ENCODE measurements at places on chromosomes 13 and 19.

GRCh38 chr13:26062853-26063444 lies 11.1 kb upstream of the SHISA2 start:
- DNase-seq = no peak

GRCh38 chr13:59673286-59673685 lies 490.4 kb downstream of the DIAPH3 start:
- no peak for DNase-seq

- no peak for DNase-seq
Observed at GRCh38 chr19:39814595-39814994, 19.4 kb downstream of the DYRK1B start.

GRCh38 chr13:31801088-31801487 lies 61.8 kb downstream of the RXFP2 start:
- no peak for DNase-seq

- no peak for DNase-seq
Observed at GRCh38 chr13:73579574-73580274, 520.9 kb downstream of the KLF5 start.

- DNase-seq = no peak
Observed at GRCh38 chr13:28273919-28274318, 135.6 kb downstream of the PAN3 start.

DNA sequence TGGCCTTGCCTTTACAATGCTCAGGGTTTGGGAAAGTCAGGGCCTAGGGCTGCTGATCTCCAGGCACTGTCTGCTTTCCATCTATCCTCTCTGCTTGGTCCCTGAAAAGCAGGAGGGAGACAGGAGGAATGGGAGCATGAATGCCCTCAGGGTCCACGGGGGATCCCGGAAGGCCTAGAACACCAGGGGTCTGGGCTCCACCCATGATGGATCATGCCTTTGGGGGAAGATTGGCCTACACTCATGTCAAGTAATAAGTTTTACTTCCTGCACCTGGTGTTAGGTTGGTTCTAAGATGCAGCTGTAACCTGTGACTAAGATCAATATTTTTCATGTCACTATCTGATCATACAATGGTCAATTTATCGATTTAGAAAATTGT lies 118.3 kb upstream of the GJB6 start:
- no peak for DNase-seq
